ENCODE measurements at places on chromosomes 4 and X.
A peak's percentile ranks its signal among the peaks of the same experiment; 100 is the strongest.

DNA sequence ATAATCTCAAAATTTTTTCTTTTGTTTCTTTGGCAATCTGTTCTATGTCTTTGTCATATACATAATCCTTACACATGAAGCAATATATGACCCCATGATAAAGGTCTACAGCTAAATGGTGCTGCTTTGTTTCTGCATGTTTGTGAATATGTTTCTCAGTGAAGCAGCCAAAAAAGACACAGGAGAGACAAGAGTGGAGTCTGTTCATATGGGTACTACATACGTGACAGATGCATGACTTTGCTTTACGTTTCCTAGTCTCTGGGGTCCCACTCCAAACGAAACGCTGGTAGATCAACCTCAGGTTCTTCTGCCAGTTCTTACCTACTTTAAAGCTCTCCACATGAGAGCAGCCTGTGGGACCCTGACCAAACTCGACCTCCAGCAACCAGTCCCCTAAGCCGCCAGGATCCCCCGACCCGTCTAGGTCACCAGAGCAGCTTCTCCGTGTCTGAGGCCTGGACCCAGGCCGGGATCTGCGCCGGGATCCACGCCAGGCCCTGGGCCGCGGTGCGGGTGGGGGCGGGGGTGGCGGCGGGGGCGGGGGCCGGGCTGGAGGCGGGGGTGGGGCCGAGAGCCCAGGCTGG, 1.5 kb downstream of the USP51 start:
- peak; percentile 29 for DNase-seq

DNA sequence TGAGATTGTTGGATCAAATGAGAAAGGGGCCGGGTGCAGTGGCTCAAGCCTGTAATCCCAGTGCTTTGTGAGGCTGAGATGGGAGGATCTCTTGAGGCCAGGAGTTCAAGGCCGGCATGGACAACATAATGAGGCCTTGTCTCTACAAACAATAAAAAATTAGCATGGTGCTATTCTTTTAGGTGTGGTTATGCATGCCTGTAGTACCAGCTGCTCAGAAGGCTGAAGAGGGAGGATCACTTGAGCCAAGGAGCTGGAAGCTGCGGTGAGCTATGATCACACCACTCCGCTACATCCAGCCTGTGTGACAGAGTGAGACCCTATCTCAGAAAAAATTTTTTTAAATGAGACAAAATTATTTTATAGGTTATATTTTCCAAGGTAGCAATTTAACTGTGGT, 49.7 kb upstream of the TMEM150C start:
- no peak for DNase-seq

GRCh38 chr4:72314869-72315268, 254.2 kb downstream of the ADAMTS3 start:
- peak; percentile 51 for DNase-seq

- no peak for DNase-seq
These were observed 89.5 kb downstream of the HS3ST1 start for GRCh38 chr4:11338956-11339782.

All from pons (tissue), 1 donor.